Smooth muscle cell of the pulmonary artery (primary cell): ENCODE measurements at places on chromosomes 16 and 17. TPM values are rescaled to one million over a fixed set of nuclear protein-coding genes. Genes with fewer than 3 reads are reported as not detected.

Gene CCDC200
- total RNA-seq, result not detected in 2 replicates

Gene WNT3
- 1.0 and 1.4 TPM in 2 replicates for total RNA-seq

Gene ASPHD1
- total RNA-seq, result 8.8 and 12.8 TPM in 2 replicates

Gene KLHL10
- total RNA-seq, result 0.20 and 0.26 TPM in 2 replicates

Gene PSMD3
- total RNA-seq, result 94.6 and 111 TPM in 2 replicates

Gene FMNL1
- 0.10 and 0.33 TPM in 2 replicates for total RNA-seq

Gene SLC16A11
- total RNA-seq, result 0.10 and 0.13 TPM in 2 replicates

Gene GPR179
- 0.07 and 0.10 TPM in 2 replicates for total RNA-seq

Gene CD300A
- total RNA-seq, result not detected in 2 replicates

Gene ZNF597
- 1.9 and 2.1 TPM in 2 replicates for total RNA-seq

Gene SKAP1
- not detected in 2 replicates for total RNA-seq

Gene TMEM238L
- total RNA-seq, result not detected in 2 replicates
